ENCODE measurements at places on chromosomes 4 and X.

- no peak for DNase-seq
Measured at GRCh38 chrX:37409278-37409677, 60.1 kb downstream of the PRRG1 start.

DNA sequence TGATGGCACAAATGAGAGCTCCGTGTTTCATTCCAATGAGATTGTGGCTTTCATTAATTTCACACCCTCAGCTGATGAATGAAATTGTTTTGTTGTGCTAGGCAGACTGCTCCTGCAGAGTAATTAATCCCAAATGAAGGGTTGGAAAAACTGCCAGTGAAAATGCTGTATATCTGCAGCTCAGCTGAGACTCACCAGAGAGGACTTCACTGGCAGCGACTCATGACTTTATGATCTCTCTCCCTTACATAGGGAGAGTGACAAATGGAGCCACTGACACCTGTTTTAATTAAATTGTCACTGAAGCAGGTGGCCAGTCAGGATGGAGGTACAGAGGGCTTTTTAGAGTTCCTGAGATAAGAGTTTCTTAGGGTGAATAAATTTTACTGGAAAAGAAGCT, 24.8 kb downstream of the GRXCR1 start:
- no peak for DNase-seq

- DNase-seq = no peak
Measured at GRCh38 chrX:15674514-15674840, 9.9 kb upstream of the CLTRN start.

DNA sequence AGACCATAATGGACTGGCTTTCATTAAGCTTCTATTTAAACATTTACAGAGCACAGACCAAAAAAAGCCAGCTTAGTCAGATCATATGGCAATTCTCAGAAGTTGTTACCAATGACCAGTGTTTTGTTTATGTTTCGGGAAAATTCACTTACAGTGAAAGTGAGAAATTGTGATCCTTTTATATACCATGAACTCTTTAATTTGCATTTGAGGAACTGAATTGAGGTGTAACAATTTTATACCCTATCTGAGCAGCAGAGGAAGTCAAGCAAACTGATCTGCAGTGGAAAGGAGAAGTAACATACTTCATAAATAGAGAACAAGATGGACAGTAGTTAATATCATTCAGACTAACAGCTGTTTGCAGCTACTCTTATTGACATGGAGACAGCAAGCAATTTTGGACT, 97.1 kb downstream of the TMA16 start:
- no peak for DNase-seq

- no peak for DNase-seq
Measured at GRCh38 chrX:31212856-31213748, 141.3 kb upstream of the FTHL17 start.

DNA sequence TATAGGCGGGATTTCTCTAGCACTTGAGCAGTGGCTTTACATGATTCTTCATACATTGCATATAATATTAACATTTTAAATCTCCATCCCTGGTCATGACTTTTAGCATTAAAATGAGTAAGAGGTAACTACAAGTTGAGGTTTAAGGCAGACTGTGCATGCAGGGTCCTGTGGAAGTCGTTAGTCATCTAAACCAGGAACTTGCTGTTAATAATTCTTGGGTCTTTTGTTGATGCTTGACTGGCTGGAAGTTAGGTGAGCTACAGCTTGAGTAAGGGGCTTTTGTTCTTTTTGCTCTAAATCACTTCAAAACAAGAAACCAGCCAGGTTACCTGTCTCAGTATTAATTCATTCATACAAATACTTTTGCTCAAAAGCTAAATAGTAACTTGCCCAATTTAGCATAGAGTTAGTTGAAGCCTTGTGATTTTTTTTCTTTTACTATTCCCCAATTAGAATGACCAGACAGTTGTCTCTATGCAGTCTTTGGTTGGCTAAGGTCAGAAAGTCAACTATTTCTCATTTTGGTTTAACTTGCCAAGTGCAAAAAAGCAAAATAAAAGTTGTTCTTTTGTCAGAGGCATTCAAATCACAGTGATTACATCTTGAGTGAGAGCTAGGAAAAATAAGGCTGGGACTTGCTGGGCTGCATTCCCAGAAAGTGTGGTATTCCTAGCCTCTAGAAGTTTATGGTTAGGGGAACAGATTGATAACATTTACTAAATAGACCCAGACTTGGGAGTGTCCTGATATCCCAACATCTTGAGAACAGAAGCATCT, 516.9 kb downstream of the PDHA2 start:
- DNase-seq = no peak

DNA sequence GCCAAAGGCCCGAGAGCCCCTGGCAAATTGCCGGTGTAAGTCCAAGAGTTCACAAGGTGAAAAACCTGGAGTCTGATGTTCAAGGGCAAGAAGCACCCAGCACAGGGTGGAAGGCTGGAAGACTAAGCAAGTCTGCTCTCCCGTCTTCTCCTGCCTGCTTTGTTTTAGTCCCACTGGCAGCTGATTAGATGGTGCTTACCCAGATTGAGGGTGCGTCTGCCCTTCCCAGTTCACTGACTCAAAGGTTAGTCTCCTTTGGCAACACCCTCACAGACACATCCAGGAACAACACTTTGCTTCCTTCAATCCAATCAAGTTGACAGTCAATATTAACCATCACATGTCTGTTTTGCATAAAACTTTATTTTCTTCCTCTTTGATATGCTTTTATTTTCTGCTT, 157.4 kb downstream of the HS3ST1 start:
- no peak for DNase-seq

DNA sequence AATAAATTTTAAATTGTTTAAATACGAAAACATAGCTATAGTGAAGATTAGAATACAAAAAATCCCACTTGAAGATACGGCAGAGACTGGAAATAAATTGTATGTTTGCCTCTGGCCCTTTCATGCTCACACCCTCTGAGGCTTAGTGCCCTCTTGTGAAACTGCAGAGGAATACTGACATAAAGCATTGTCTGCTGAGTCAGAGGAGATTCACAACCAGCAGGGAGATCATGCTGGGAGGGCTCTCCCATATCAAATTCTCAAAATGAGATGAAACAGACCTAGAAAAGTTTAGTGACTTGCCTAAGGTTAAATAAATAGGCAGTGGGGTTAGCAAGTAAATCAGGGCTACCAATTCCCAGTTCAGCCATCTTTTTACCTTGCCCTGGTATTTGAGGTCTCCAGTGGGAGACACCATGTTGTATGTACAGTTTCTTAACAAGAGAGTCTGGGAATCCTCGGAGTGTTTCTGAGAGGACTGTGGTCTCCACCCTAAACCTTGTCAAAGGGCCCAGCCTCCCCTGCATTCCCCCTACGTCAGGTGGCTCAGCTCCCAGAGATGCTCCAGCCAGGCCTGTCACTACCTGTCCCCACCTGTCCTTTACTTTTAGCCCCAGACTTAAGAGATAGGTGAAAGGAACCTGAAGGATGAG, 581.4 kb upstream of the DIPK2B start:
- DNase-seq = no peak

GRCh38 chr4:118915468-118915867, 26.8 kb downstream of the SYNPO2 start:
- no peak for DNase-seq

- DNase-seq = no peak
Measured at GRCh38 chr4:128277856-128278255, 9.8 kb downstream of the PGRMC2 start.

- no peak for DNase-seq
Measured at GRCh38 chrX:310621-311155, 7.9 kb downstream of the GTPBP6 start.

GRCh38 chr4:108567831-108568230, 52.5 kb upstream of the RPL34 start:
- no peak for DNase-seq

DNA sequence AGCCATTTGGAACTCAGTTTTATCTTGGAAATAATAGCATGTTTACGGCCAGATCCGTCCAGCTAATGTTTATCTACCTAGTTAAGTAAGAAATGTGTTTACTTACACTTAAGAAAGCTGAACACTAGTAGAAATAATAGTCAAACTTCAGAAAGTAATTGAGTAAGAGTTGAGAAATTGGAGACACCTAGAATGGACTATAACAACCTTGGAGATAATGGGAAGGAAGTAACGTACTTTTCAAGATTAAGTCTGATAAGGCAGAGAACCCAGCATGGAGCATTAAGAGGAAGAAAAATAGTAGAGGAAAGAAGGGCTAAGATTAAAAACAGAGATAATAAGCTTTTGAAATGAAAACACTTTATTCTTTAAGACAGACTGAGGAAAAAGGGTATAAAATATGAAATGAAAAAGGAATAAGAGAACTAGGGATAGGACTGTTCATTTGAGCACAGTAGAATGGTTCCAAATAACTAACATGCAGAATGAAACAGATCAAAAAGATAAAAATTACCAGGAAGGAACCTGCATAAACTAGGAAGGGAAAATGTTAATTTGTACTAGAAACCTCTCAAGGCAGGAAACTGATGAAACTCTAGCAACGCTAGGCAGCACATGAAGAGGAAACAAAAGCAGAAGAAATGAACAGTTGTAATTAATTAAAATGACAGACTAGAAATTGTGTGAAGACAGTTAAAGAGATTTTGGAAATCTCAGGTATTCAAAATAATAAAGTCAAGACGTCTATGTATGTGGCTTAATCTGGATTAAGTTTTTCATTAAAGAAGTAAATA, 71.7 kb downstream of the FBXW7 start:
- DNase-seq = no peak

DNA sequence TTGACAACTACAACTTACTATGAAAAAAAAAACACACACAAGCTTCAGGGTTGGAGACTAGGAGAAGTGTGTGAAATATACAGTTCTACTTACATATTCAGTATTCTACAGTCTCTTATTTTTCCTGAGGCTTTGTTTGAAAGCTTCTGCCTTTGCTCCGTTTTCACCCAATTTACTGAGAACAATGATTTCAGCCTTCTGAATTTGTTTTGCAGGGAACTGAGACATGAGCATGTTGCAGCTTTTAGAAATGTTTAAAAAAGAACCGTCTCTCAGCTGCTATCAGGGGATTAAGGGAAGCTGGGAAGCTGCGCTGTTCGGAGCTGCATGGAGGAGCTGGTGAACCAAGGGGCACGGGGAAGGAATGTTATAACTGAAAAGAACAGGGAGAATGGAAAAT, 85.7 kb downstream of the QDPR start:
- DNase-seq = no peak

- DNase-seq = no peak
Measured at GRCh38 chr4:37628977-37629609, 57.1 kb downstream of the RELL1 start.

DNA sequence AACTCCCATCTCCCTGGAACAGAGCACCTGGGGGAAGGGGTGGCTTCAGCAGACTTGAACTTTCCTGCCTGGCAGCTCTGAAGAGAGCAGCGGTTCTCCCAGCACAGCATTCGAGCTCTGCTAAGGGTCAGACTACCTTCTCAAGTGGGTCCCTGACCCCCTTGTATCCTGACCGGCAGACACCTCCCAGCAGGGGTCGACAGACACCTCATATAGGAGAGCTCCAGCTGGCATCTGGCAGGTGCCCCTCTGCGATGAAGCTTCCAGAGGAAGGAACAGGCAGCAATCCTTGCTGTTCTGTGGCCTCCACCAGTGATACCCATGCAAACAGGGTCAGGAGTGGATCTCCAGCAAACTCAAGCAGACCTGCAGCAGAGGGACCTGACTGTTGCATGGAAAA, 244.1 kb upstream of the RASGEF1B start:
- DNase-seq = no peak

Data from head of caudate nucleus (tissue), 42 donors.